HepG2 (cell line): ENCODE measurements at places on chromosomes 7 and 10.
A peak's percentile ranks its signal among the peaks of the same experiment; 100 is the strongest.

DNA sequence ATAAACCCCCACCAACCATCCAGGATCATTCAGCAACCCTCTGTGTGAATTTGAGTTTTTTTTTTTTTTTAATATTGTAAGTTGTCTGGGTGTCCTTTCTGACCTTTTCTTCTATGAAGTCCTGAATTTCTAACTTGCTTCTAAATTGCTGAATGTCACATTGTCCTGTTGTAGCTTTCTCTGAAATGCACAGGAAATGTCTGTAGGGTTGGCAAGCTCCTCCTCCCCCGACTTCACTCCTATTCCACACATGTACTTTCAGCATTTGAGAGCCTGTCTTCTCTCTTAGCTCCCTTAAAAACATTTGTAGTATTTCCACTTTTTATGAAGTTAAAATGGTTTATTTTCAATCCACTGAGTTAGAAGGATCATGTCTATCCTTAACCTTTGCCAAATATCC lies 3.3 kb upstream of the CNNM2 start:
- no peak overlapping the region for H3K27ac ChIP-seq
- H3K36me3 ChIP-seq, result no peaks in the 10 kb centered on the region
- H3K4me3 ChIP-seq, result no peak overlapping the region
- no peaks in the 10 kb centered on the region; the same call in 2 of the 3 replicates for H3K27me3 ChIP-seq
- H3K4me1 ChIP-seq, result peaks cover 37% of the 10 kb centered on the region
- DNase-seq, result no peak

DNA sequence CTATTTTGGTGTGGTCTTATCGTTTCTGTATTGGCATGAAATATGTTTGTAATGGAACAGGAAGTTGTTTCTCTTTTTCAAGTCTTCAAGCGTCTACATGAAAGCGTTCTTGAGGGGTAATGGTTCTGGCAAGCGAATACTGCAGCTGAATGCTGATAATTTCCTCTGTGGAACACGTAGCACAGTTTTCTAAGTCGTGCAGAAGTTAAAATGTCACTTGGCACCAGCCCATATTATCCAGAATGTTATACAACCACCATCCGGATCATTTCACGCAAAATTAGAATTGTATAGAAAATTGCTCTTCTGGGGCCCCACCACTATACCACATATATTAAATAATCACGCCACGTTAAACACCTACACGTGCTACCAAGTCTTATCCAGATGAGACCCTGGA lies 354.3 kb downstream of the CALN1 start:
- DNase-seq, result no peak
- H3K4me3 ChIP-seq, result no peak overlapping the region
- H3K27me3 ChIP-seq, result no peaks in the 10 kb centered on the region
- no peaks in the 10 kb centered on the region for H3K36me3 ChIP-seq
- H3K27ac ChIP-seq, result no peak overlapping the region

- H3K27ac ChIP-seq, result no peak overlapping the region
- H3K4me1 ChIP-seq, result no peaks in the 10 kb centered on the region
- H3K36me3 ChIP-seq, result no peaks in the 10 kb centered on the region
- no peaks in the 10 kb centered on the region for H3K27me3 ChIP-seq
- H3K4me3 ChIP-seq, result no peak overlapping the region
Observed at GRCh38 chr7:52569151-52569550, 466.3 kb upstream of the POM121L12 start.

GRCh38 chr7:132077971-132078685 lies 498.1 kb downstream of the PLXNA4 start:
- H3K27ac ChIP-seq, result no peak overlapping the region
- DNase-seq, result no peak
- H3K4me1 ChIP-seq, result no peaks in the 10 kb centered on the region
- H3K4me3 ChIP-seq, result no peak overlapping the region
- peaks cover 37% of the 10 kb centered on the region; the same call in 2 of the 3 replicates for H3K27me3 ChIP-seq
- no peaks in the 10 kb centered on the region for H3K36me3 ChIP-seq

DNA sequence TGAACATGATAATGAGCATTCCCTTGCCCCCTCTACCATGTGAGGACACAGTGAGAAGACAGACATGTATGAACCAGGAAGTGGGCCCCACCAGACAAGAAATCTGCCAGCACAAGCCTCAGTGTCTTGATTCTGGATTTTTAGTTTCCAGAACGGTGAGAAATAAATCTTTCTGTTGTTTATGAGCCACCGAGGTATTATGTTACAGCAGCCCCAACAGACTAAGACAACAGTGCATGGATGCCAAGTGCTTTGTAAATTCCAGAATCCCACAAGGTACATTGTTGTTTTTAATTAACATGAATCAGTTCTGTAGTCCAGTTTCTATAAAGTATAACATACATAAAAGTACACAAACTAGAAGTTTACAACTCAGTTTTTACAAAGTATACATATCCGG lies 162.2 kb downstream of the ARHGAP21 start:
- no peaks in the 10 kb centered on the region for H3K27me3 ChIP-seq
- peaks cover 9% of the 10 kb centered on the region for H3K4me1 ChIP-seq
- H3K36me3 ChIP-seq, result no peaks in the 10 kb centered on the region
- H3K4me3 ChIP-seq, result no peak overlapping the region
- DNase-seq, result no peak
- no peak overlapping the region for H3K27ac ChIP-seq

DNA sequence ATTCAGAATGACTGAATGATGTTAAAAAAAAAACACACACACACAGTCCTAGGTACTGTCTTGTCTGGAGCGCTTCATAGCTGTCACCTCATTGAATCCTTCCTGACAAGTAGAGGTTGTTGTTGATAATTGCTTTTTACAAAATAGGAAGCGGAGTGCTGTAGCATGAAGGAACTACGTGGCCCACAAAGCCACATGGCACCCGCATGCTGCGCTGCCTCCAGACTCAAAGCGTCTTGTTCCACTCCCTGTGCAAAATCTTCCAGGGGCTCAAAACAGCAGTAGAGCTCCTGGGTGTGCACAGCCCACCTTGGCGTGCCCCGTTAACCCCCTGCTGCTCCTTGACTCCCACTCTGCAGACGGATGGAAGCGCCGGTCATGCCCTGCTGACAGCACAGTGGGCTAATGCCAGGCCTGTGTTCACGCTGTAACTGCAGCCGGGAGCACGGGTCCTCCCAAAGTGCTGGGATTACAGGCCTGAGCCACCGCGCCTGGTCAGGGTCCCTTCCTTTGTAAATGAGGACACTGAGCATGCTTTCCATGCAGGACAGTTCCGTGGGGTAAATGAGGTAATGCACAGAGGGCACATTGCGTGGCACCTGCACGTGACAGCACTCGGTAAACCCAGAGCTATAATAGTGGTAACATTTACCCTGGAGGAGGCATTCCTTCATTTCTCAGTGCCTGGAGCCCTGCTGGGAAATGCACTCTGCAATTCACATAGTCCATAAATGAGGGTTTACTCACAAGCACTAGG lies 91.1 kb upstream of the GNA12 start:
- no peaks in the 10 kb centered on the region for H3K36me3 ChIP-seq
- no peak overlapping the region for H3K27ac ChIP-seq
- peaks cover 9% of the 10 kb centered on the region for H3K27me3 ChIP-seq
- no peak overlapping the region for H3K4me3 ChIP-seq
- no peaks in the 10 kb centered on the region for H3K4me1 ChIP-seq

GRCh38 chr7:130831817-130832481 lies 97.9 kb upstream of the KLF14 start:
- H3K4me3 ChIP-seq, result no peak overlapping the region
- peak; percentile 32 for DNase-seq
- H3K27me3 ChIP-seq, result no peaks in the 10 kb centered on the region
- no peak overlapping the region for H3K27ac ChIP-seq
- H3K4me1 ChIP-seq, result no peaks in the 10 kb centered on the region

GRCh38 chr7:103805346-103805745 lies 184.1 kb downstream of the RELN start:
- H3K36me3 ChIP-seq, result peaks cover 6% of the 10 kb centered on the region
- no peak for DNase-seq
- H3K27ac ChIP-seq, result no peak overlapping the region
- H3K4me3 ChIP-seq, result no peak overlapping the region
- H3K27me3 ChIP-seq, result no peaks in the 10 kb centered on the region

DNA sequence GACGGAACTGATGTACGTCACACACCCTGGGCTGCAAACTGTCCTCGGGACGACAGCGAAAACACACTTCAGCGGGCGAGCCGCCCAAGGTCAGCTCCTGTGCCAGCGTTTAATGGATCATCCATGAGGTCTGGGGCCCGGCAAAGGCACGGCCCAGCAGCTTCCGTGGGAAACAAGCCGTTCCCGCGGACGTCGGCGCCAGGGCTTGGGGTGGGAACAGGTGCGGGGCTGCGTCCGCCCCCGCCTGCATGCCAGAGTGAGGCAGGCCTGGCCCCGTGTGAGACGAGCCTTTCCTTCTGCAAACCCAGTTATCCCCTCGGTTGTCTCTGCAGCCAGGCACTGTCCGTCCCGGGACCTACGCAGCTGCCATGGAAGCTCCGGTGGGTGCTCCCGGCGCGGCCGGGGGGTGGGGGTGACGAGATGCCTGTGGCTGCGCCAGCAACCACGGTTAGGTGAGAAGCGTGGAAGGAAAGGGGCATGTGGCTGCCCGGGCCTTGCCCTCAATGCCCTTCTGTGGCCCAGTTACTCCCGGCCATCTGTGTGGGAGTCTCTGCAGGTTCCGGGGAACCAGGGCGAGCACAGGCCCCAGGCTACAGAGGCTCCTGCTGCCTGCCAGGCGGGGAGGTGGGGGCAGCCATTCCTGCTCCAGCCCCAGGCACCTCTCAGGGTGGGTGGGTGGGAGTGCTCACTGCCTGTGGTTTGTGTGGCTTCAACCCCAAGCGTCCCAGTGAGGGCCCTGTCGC lies 42.2 kb upstream of the PDGFA start:
- H3K4me1 ChIP-seq, result no peaks in the 10 kb centered on the region
- no peak for DNase-seq
- H3K36me3 ChIP-seq, result 0 out of 3 replicates have a peak, but pooled peaks cover 2% of the 10 kb centered on the region
- no peaks in the 10 kb centered on the region for H3K27me3 ChIP-seq

DNA sequence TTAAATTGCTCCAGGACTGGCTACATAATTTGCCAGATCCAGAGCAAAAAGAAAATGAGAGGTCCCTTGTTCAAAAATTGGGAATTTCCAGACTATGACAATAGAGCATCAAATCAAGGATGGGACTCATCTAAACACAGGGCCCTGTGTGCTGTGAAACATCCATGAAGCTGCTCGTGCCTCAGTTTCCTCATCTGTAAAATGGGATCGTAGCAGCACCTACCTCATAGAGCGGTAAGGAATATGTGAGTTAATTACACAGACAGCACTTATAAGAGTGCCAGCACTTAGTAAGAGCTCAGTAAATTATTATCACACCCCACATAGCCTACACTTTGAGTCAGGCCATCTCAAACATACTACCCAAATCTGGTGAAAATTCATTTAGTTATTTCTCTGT lies 135.9 kb upstream of the RHEB start:
- no peak overlapping the region for H3K27ac ChIP-seq
- H3K27me3 ChIP-seq, result no peaks in the 10 kb centered on the region
- no peaks in the 10 kb centered on the region for H3K4me1 ChIP-seq

DNA sequence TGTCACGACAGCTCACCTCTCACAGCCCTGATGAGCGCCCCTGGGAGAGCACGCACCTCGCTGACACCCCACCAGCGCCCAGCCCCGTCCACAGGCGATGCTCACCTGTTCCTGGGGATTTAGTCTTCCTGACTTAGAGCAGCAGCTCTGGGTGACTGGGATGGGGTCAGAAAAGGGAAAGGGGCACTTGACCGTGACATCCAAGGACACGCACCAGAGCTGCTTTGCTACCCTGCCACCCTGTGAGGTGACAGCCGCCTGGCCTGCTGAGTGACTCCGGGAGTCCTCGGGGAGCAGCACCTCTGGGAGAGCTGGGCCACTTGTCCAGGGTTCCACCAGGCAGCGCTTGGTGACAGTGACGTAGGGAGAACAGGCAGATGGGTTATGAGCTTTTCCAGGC lies 148.2 kb downstream of the PRKAG2 start:
- H3K27ac ChIP-seq, result no peak overlapping the region
- 0 out of 2 replicates have a peak, but pooled peaks cover 9% of the 10 kb centered on the region for H3K4me1 ChIP-seq
- H3K27me3 ChIP-seq, result peaks cover 17% of the 10 kb centered on the region; the same call in 2 of the 3 replicates
- H3K4me3 ChIP-seq, result no peak overlapping the region
- no peaks in the 10 kb centered on the region for H3K36me3 ChIP-seq

DNA sequence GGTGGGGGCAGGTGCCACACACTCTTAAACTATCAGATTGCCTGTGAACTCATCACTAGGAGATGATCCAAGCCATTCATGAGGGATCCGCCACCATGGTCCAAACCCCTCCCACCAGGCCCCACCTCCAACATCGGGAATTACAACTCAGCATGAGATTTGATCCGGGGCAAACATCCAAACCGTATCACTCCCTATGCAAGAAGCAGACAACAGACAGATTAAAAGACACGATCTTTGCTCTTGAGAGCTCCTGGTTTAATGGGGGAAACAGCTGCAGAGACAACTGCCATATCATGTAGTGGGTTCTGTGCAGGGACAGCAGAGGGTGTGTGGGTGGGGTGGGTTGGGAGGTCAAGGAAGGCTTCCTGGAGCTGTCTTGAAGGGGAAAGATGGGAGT lies 123.6 kb downstream of the EMX2 start:
- no peaks in the 10 kb centered on the region for H3K36me3 ChIP-seq
- H3K4me1 ChIP-seq, result no peaks in the 10 kb centered on the region
- no peak overlapping the region for H3K27ac ChIP-seq
- peaks cover 26% of the 10 kb centered on the region; the same call in 2 of the 3 replicates for H3K27me3 ChIP-seq
- H3K4me3 ChIP-seq, result no peak overlapping the region

DNA sequence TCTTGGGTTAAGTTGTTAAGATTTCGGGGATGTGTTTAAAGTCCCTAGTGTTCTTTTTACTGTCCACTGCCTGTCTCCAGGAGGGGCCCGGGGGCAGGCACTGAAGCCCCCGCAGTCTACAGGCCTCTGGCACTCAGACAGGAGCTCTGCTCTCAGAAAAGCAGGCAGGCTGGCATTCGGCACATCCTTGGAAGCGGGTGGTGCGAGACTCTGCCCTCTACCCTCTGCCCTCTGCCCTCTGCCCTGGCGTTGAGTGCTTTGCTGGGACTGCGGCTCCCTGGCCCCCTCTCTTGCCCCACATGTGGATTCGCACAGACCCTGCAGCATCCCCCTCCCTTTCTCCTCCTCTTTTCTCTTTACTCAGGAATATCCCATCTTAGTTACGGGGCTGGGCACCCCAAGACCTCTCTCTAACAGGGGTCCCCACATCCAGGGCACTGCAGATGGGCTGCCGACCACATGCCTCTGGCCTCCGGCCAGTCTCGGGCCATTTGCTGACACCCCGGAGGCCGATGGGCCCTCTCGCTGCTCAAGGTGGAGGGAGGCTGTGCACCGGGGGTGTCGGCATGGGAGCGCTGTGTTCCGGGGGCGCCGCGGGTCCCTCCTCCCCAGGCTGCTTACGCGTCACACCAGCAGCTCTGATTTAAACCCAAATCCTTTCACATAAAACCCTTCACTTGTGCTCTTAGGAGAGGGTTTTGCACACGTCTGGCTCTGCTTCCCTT lies 479.9 kb downstream of the DNAJB6 start:
- no peak for DNase-seq
- no peaks in the 10 kb centered on the region; the same call in 2 of the 3 replicates for H3K27me3 ChIP-seq
- no peak overlapping the region for H3K27ac ChIP-seq
- H3K4me1 ChIP-seq, result no peaks in the 10 kb centered on the region

DNA sequence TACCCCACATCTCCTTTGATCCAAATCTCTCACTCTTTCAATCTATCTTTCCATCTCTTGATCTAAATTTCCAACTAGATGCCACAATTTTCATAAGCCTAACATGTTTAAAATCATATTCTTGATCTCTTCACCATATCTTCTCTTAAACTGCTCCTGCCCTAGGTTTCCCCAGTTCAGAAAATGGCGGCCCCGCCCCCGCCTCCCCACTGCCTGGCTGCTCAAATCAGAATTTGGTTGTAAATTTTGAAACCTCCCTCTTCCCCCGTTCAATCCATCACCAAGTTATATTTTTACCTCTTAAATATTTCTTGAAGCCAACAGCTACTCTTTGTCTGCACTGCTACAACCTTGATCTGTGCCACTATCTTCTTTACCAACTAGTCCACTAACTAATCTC lies 27.3 kb upstream of the PRTFDC1 start:
- H3K27ac ChIP-seq, result no peak overlapping the region
- no peaks in the 10 kb centered on the region; the same call in 1 of the 2 replicates for H3K4me1 ChIP-seq
- H3K36me3 ChIP-seq, result no peaks in the 10 kb centered on the region
- no peak for DNase-seq
- H3K4me3 ChIP-seq, result no peak overlapping the region
- no peaks in the 10 kb centered on the region for H3K27me3 ChIP-seq
